ENCODE measurements at places on chromosomes 2 and 18.
A peak's percentile ranks its signal among the peaks of the same experiment; 100 is the strongest.

GRCh38 chr2:102013206-102014040 is 21.7 kb downstream of the IL1R2 start:
- DNase-seq = no peak

GRCh38 chr2:182744490-182744889 is 28.4 kb downstream of the DNAJC10 start:
- DNase-seq = peak; percentile 18

GRCh38 chr18:77657651-77658298 is 408.1 kb downstream of the GALR1 start:
- no peak for DNase-seq

DNA sequence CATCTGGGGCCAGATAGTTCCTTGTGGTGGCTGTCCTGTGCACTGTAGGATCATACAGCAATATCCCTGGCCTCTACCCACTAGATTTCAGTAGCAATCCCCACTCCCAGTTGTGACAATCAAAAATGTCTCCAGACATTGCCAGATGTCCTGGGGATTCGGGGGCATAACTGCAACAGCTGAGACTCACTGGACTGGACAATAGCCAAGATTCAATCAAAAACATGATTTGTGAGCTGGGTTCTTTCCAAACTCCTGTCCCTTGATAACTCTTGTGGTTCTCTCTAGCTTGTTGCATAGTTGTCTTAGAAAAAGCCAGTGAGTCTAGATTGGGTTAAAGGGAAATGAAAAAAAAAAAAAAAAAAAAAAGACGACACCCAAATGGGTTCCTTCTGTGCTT is 293.4 kb downstream of the CELF4 start:
- DNase-seq = no peak

DNA sequence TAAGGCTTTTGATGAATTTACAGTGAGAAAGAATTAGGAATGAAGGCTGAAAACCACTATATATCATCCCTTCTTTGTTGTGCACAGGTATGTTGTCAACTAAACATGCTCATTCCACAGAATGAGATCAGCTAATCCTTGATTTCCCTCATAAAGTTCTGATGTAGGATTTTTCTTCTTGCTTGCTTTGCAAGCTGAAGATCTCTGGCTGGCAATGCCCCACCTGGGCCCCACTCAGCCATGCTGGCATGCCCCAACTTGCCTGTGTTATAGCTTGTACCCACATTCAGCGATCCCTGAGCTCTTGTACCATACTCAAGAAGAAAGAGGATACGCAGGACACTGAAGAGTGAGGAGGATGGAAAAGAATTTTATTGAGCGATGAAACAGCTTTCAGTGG is 18.0 kb upstream of the SERPINB11 start:
- no peak for DNase-seq

DNA sequence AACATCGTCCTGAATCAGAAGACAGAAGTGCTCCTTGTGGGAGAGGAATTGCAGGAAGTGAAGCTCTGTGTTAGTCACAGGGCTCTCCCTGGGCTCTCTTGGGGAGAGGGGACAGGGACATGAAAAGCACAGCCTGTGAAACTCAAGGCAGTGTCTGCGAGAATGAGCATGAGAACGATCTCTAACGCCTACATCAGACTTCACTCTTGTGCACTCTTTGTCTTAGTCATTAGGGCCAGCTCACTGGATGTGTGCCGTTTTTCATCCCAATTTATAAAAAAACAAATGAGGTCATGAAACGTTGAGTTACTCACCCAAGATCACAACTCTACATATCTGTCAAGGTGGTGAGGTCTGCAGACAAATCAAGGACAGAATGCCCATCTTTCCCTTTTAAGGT is 27.0 kb upstream of the TWIST2 start:
- DNase-seq = peak; percentile 22

- peak; percentile 16 for DNase-seq
These were observed 234.0 kb downstream of the KLHL29 start for GRCh38 chr2:23618794-23619530.

- no peak for DNase-seq
These were observed 201.0 kb downstream of the NDUFA10 start for GRCh38 chr2:239824046-239824694.
